ENCODE measurements at places on chromosomes 1 and 21.

DNA sequence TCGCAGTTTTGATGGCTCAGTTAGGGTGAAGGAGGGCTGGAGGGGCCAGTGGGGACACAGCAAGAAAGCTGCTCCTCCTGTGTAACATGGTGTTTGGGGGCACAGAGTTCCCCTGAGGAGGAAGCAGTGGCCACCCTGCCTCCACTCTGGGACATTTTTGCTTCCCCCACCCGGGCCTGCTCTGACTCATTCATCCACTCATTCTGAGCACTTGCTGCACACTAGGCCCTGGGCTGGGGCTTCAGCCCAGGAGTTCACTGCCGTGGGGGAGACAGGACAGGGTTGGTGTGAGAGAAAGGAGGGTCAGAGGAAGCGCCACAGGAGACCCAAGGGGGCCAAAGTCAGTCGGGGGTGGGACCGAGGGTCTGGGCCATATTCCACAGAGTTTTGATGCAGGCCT is 41.4 kb upstream of the ACOT11 start:
- H3K4me3 ChIP-seq, result no peak overlapping the region
- peaks cover 15% of the 10 kb centered on the region for H3K27me3 ChIP-seq
- H3K36me3 ChIP-seq, result no peaks in the 10 kb centered on the region
- DNase-seq, result no peak

- H3K36me3 ChIP-seq, result no peaks in the 10 kb centered on the region
- H3K4me1 ChIP-seq, result no peaks in the 10 kb centered on the region
- no peak for DNase-seq
- no peak overlapping the region for H3K4me3 ChIP-seq
These were observed 495.6 kb upstream of the NEGR1 start for GRCh38 chr1:72777918-72778317.

- H3K36me3 ChIP-seq, result peaks cover 8% of the 10 kb centered on the region
- H3K4me3 ChIP-seq, result no peak overlapping the region
- H3K27me3 ChIP-seq, result no peaks in the 10 kb centered on the region
- no peak overlapping the region for H3K27ac ChIP-seq
- no peak for DNase-seq
- peaks cover 8% of the 10 kb centered on the region for H3K4me1 ChIP-seq
These were observed 27.6 kb upstream of the MAP3K7CL start for GRCh38 chr21:29102791-29103257.

- H3K36me3 ChIP-seq, result no peaks in the 10 kb centered on the region
- no peak overlapping the region for H3K4me3 ChIP-seq
- no peak for DNase-seq
- H3K27me3 ChIP-seq, result peaks cover 20% of the 10 kb centered on the region
These were observed 5.2 kb upstream of the KIAA1614 start for GRCh38 chr1:180907313-180908055.

GRCh38 chr1:170560681-170561285 is 28.8 kb downstream of the GORAB start:
- no peak overlapping the region for H3K27ac ChIP-seq
- H3K27me3 ChIP-seq, result no peaks in the 10 kb centered on the region
- no peak overlapping the region for H3K4me3 ChIP-seq
- peaks cover 40% of the 10 kb centered on the region for H3K4me1 ChIP-seq

DNA sequence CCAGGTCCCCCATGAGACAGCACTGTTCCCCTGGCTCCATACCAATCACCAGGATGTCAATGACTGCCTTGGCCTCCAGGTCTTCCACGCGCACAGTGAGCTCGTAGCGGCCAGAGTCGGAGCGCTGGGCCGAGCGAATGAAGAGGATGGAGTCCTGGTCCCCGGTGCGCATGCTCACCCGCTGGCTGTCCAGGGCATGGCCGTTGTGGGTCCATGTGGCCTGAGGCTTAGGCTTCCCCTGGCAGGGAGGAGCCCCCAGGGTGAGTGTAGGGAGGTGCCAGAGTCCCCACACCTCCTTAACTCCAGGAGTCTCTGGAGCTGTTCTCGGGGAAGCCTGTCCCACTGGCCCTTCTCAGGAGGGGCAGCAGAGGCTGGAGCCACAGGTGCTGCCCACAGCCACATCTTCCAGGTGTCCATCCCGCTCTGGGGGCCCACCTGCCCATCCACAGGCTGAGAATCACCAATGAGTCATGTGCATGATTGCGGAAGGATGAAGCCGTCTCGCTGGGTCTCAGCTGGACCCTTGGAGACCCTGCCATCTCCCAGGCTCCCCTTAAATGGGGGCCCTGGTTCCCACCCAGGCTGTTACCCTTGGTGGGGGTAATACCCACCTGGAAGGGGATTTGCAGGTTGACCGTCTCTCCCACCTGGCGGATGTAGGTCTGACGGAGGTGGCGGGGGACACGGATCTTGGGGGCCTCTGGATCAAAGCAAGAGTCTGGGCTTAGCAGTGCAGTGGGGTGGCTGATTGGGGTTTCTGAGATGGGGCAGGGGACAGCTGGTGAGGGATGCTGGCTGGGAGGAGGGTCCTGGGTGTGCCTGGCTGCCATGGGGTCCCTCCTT is 4.1 kb downstream of the MYBPH start:
- H3K4me1 ChIP-seq, result peaks cover 3% of the 10 kb centered on the region
- no peak for DNase-seq
- H3K36me3 ChIP-seq, result no peaks in the 10 kb centered on the region
- H3K27ac ChIP-seq, result no peak overlapping the region

- DNase-seq, result no peak
- peaks cover 25% of the 10 kb centered on the region for H3K4me1 ChIP-seq
- no peak overlapping the region for H3K27ac ChIP-seq
- peaks cover 32% of the 10 kb centered on the region for H3K36me3 ChIP-seq
These were observed 50.6 kb downstream of the NRIP1 start for GRCh38 chr21:15014221-15014620.
